ENCODE measurements at places on chromosomes 1 and 21.
A peak's percentile ranks its signal among the peaks of the same experiment; 100 is the strongest.

DNA sequence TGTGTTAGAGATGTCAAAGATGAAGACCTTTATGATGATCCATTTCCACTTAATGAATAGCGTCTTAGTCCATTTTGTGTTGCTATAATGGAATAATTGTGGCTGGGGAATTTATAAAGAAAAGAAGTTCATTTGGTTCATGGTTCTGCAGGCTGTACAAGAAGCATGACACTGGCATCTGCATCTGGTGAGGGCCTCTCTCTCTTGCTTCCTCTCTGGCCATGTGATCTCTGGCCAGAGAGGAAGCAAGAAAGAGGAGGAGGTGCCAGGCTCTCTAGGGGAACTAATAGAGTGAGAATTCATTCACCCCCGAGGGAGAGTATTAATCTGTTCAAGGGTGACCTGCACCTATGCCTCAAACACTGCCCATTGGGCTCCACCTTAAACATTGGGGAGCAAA is 242.8 kb downstream of the DISC1 start:
- no peak for DNase-seq

- peak; percentile 49 for DNase-seq
These were observed 17.8 kb upstream of the MYCL start for GRCh38 chr1:39919545-39919944.

- no peak for DNase-seq
These were observed 880 bp downstream of the ALPL start for GRCh38 chr1:21510113-21510493.

DNA sequence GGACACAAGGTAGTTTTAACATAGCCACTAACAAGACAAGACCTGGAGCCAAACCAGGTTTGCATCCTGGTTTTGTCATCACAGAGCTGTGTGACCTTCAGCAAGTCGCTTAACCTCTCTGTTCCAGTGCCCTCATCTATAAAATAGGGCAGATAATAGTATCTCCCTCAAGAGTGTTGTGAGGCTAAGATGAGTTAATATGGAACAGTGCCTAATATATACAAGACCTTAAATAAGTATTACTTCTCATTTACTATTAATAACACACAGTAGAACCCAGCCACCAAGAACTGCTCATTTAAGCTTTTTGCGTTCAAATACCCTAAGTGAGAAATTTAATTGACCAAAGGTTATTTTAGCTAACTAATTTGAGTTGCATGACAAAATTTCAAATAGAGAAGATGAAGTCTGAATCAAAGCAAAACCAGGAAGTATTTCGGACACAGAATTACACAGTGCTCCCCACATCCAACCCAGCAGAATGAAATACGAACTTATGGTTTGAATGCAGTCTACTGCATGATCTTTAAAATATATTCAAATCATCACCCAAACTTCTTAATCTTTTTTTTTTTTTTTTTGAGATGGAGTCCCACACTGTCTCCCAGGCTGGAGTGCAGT is 123.9 kb upstream of the KRTAP19-8 start:
- no peak for DNase-seq

DNA sequence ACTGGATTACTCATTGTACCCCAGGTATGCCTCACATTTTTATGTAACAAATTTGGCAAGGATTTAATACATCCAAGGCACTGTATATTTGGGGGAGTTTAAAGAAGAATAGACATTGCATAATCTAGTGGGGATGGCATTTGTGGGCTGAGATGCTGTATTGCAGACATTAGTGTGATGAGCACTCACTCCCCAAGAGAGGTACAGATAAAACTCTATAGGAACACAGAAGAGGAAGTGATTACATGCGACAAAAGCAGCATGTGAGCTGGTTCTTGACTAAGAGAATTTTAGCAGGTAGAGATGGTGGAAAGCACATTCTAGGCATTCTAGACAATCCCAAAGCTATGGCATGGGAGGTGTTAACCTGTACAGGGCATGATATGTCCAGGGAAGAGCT is 24.2 kb upstream of the CDC14A start:
- no peak for DNase-seq
